Keratinocyte (primary cell): ENCODE measurements at places on chromosomes 2 and 18.

DNA sequence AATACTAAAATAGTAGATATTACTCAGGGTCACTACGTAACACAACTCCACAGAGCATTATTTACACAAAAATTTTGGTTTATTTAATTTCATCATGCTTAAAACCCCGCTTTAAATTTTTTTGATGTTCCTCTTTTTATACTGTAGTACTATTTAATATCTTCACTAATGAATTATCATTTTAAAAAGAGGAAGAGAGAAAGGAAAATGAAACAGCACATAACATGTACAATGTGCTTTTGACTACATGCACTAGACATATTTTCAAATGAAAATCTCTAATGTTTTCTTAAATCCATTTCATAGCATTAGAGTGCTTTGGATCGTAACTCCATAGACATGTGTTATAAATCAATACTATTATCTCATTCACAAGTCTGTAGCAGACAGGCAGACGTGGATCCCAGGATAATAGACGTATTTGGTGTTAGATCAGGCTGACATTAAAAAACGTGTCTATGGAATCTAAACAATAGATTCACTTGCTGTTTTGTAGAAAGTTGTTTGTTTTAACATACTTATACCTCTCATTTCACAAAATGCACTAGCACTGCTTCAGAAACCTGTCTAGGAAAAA is 897.0 kb downstream of the CPS1 start:
- H3K4me3 ChIP-seq: no peak overlapping the region
- DNase-seq: no peak
- H3K4me1 ChIP-seq: no peaks in the 10 kb centered on the region
- H3K36me3 ChIP-seq: no peaks in the 10 kb centered on the region
- H3K27ac ChIP-seq: no peak overlapping the region
- no peaks in the 10 kb centered on the region for H3K27me3 ChIP-seq

- H3K4me3 ChIP-seq: no peak overlapping the region
- H3K27me3 ChIP-seq: no peaks in the 10 kb centered on the region
- no peaks in the 10 kb centered on the region for H3K36me3 ChIP-seq
- no peaks in the 10 kb centered on the region for H3K4me1 ChIP-seq
- DNase-seq: no peak
Observed at GRCh38 chr2:153145470-153145978, 333.0 kb downstream of the RPRM start.

DNA sequence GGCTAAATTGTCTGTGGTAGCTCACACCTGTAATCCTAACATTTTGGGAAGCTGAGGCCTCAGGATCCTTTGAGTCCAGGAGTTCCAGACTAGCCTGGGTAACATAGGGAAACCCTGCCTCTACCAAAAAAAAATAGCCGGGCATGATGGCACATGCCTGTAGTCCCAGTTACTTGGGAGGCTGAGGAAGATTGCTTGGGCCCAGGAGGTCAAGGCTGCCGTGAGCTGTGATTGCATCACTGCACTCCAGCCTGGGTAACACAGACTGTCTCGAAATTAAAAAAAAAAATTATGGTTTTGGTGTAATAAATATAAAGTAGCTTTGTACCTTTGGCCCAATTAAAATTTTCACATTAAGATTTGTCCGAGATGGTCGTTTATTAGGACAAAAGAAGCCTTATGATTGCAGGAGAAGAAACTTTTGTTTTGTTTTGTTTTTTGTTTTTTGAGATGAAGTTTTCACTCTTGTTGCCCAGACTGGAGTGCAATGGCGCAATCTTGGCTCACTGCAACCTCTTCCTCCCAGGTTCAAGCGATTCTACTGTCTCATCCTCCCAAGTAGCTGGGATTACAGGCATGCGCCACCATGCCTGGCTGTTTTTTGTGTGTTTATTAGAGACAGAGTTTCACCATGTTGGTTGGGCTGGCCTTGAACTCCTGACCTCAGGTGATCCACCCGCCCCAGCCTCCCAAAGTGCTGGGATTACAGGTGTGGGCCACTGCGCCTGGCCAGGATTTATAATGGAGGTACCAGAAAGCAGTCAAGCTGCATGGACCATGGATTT is 4.1 kb downstream of the MTA3 start:
- no peaks in the 10 kb centered on the region for H3K27me3 ChIP-seq
- no peak overlapping the region for H3K4me3 ChIP-seq
- no peak for DNase-seq

DNA sequence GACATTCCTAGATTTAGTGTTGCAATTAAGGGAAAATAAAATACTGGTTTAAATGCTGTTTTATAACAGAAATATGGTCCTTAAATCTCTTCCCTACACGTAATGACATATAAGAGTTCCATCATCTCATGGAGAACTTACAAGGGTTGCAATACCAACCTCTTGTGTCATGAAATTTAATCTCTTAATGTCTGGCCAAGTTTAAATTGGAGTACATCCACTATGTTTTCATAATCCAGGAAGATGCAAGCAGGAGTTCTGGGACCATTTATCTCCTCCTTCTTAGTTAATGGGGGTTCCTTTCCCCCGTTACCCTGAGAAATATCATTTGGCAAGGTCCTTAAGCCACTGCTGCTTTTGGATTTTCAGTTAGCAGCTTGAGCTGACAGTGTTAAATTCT is 126.0 kb upstream of the ACVR2A start:
- DNase-seq: no peak
- no peak overlapping the region for H3K4me3 ChIP-seq
- no peaks in the 10 kb centered on the region for H3K27me3 ChIP-seq
- no peaks in the 10 kb centered on the region for H3K36me3 ChIP-seq

GRCh38 chr2:232649033-232649432 is 15.6 kb downstream of the EFHD1 start:
- H3K4me1 ChIP-seq: no peaks in the 10 kb centered on the region
- no peak overlapping the region for H3K27ac ChIP-seq
- H3K36me3 ChIP-seq: no peaks in the 10 kb centered on the region
- H3K27me3 ChIP-seq: no peaks in the 10 kb centered on the region
- no peak overlapping the region for H3K4me3 ChIP-seq

- no peak for DNase-seq
- peaks cover 11% of the 10 kb centered on the region for H3K4me1 ChIP-seq
- H3K27ac ChIP-seq: no peak overlapping the region
- H3K36me3 ChIP-seq: no peaks in the 10 kb centered on the region
Observed at GRCh38 chr2:231660860-231661259, 47.5 kb upstream of the PTMA start.

DNA sequence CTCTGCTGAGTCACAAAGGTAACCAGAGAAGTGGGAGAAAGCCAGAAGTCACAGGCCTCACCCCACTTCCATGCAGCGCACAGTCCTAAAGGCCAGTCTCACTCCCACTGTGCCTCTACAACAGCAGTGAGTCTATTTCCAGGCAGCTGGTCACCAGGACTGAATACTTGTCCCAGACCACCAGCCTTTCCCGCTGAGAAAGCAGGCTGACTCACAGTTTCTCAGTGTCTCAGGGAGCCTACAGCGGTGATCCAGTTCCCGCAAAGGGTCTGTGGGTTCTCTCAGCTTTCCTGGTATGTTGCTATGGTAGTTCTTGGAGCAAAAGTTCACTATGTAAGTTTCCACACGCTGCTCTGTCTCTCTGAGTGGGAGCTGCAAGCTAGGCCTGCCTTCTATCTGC is 622.5 kb downstream of the RNF144A start:
- H3K4me1 ChIP-seq: no peaks in the 10 kb centered on the region
- H3K36me3 ChIP-seq: no peaks in the 10 kb centered on the region
- no peak overlapping the region for H3K4me3 ChIP-seq
- DNase-seq: no peak
- no peaks in the 10 kb centered on the region for H3K27me3 ChIP-seq

- DNase-seq: no peak
- no peak overlapping the region for H3K4me3 ChIP-seq
- no peaks in the 10 kb centered on the region for H3K27me3 ChIP-seq
- H3K27ac ChIP-seq: no peak overlapping the region
- H3K36me3 ChIP-seq: peaks cover 12% of the 10 kb centered on the region
Observed at GRCh38 chr2:113930448-113930847, 40.6 kb downstream of the ACTR3 start.

DNA sequence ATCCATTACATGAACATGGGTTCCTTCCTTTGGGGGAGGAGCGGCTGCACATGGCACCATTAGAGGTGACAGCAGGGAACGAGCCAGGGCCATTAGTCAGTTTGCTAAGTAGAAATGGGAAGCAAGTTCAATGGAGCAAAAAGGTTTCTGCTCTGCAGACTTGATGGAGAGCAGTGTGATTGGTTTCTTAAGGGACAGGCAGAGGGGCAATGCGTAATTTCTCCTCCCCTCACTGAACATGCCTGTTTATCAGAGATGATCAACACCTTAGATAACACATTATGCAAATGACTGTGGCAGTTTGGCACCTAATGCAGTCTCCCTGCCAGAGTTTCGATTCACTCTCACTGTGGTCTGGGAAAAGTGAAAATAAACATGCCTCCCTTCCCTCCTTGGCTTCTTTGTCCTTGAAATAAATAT is 414.5 kb downstream of the STK39 start:
- H3K4me3 ChIP-seq: no peak overlapping the region
- H3K36me3 ChIP-seq: no peaks in the 10 kb centered on the region
- H3K4me1 ChIP-seq: no peaks in the 10 kb centered on the region
- no peaks in the 10 kb centered on the region for H3K27me3 ChIP-seq
- H3K27ac ChIP-seq: no peak overlapping the region
